ENCODE measurements at places on chromosomes 2 and 18.

GRCh38 chr2:41930807-41931566 lies 116.8 kb upstream of the PKDCC start:
- DNase-seq, result no peak

GRCh38 chr2:113298176-113298575 lies 19.5 kb upstream of the PAX8 start:
- no peak for DNase-seq

- peak; percentile 78 for DNase-seq
Measured at GRCh38 chr2:234754126-234754525, 197.7 kb upstream of the SH3BP4 start.

- peak; percentile 65 for DNase-seq
Measured at GRCh38 chr18:72342933-72343332, 201.2 kb downstream of the CBLN2 start.

DNA sequence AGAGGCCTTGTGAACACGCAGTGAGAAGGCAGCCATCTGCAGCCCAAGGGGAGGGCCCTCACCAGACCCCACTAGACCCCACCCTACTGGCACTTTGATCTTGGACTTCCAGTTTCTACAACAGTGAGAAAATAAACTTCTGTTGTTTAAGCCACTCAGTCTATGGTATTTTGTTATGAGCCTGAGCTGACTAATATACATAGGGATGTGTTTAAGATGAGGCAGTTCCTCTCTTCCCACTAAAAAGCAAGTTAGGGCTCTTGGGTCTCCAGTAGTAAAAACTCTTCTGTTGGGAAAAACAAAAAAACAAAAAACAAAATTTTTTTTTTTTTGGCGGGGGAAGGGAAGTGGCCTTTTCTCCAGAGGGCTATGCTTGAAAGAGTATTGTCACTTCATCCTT lies 233.2 kb upstream of the SMAD7 start:
- DNase-seq, result peak; percentile 36

DNA sequence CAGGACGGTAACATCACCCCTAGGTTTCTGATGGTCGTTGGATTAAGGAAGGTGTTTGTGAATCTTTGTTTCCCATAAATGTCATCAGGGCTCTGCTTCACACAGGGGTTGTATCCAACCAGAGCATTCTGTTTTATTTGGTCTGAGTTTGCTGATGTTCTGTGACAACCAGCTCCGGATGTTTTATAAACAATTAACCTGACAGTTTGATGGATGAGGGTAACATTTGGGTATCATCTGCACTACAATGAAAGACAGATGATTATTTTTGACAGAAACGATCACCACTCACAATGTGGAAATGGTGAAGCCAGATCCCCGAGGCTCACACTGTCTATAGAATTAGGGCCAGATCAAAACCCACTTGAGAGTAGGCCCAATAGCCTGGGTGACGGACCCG lies 107.1 kb downstream of the CDC42EP3 start:
- no peak for DNase-seq

DNA sequence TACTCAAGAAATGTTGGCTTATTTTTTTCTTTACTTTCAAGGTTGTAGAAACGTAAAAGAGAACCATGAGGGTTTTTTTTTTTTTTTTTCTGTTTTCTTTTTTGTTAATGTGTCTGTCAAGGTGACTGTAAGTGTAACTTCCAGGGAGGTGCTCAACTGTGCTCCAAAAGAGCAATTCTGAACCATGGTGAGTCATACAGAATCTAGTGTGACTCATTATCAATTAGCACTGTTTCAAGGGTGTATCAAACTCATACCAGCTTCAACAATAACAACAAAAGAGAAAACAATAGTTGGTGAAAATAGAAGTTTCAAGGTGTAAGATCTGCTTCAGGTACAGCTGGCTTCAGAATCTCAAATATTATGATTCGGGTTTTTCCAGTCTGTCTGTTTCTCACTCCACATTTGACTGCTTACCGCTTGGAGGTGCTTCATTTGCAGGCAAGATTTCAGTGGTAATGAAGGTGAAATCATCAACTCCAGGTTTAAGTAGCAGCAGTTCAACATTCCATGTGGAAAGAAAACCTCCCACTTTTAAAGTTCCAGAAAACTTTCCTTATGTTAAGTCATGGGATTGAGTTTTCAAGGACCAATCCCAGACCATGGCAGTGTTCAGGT lies 850.6 kb downstream of the CNTNAP5 start:
- no peak for DNase-seq

DNA sequence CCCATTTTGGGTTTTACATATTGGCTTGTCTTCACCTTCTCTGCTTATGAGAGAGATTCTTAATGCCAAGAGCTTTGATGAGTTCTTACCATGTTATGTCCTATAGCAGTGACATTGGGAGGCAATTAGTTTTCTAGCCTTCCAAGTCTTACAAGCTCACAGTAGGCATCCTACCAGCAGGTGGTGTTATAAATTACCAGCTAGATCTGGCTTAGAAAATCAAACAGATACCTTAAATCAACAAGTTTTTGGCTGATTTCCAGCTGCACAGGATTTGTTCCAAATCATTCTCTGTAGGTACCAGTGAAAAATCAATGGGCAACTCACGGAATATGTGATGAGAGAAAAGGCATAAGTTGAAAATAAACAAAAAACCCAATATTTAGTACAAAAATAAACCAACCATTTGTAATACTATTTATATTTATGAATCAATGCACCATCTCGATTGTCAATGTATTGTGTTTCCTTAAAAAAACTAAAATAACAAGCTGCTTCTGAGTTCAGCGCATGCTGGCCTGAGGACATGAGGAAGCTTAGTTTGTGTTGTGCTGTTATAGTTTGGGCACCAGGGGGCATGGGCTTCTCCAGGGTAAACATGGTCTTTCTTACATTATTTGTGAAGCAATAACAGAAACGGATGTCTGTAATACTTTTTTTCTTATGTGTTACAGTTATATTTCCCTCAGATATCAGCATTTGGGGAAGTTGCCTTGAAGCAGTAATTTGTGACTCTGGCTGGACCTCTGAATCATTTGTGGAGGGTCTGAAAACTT lies 34.1 kb upstream of the NXPH2 start:
- no peak for DNase-seq

- DNase-seq, result no peak
Measured at GRCh38 chr2:231633241-231633976, 40.7 kb downstream of the TEX44 start.

GRCh38 chr2:181312515-181312927 lies 144.7 kb upstream of the ITGA4 start:
- DNase-seq, result no peak

Data from fibroblast of skin of scalp (primary cell).